Cerebellar nuclear complex (tissue), 1 donor: ENCODE measurements at places on chromosomes 16 and 17.

- no peak for DNase-seq
These were observed 60.5 kb upstream of the IRX5 start for GRCh38 chr16:54870151-54870550.

DNA sequence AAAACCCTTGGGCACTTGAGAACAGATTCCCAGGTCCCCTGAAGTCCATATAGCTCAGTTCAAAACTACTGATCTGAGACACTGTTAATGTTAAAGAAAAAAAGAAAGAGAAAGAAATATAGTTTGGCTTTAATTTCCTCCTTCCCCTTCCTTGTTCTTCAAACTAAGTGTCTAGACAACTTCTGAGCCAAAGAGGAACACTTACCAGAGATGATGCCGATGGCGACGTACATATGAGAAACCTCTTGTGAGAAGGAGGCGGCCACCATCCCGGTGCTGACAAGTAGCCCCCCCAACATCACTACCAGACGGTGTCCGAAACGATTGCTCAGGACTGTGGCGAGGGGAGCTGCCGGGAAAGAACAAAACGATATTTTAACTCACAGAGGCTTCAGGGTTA, 17.2 kb downstream of the SLC16A6 start:
- DNase-seq: no peak

- peak; percentile 2 for DNase-seq
These were observed 146.4 kb downstream of the SPECC1 start for GRCh38 chr17:20155258-20156195.

- no peak for DNase-seq
These were observed 13.9 kb upstream of the TBX2 start for GRCh38 chr17:61385577-61386236.

DNA sequence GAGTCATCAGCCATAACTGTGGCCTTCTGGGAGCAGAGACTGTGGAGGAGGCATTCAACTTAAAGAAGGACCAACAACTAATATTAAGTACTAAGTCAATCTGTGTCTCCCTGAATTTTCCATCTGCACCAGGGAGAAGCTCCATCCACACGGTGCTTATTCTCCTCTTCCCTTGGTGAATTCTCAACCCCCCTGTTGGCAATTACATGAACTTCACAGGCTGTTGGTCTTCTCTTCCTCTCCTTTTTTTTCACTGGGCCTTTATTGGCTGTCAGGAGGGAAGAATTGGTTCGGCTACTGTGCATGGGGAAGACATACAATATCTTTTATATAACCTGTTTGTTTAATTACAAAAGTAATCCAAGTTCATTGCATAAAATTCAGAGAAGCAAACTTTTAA, 152.8 kb upstream of the IRX6 start:
- no peak for DNase-seq

DNA sequence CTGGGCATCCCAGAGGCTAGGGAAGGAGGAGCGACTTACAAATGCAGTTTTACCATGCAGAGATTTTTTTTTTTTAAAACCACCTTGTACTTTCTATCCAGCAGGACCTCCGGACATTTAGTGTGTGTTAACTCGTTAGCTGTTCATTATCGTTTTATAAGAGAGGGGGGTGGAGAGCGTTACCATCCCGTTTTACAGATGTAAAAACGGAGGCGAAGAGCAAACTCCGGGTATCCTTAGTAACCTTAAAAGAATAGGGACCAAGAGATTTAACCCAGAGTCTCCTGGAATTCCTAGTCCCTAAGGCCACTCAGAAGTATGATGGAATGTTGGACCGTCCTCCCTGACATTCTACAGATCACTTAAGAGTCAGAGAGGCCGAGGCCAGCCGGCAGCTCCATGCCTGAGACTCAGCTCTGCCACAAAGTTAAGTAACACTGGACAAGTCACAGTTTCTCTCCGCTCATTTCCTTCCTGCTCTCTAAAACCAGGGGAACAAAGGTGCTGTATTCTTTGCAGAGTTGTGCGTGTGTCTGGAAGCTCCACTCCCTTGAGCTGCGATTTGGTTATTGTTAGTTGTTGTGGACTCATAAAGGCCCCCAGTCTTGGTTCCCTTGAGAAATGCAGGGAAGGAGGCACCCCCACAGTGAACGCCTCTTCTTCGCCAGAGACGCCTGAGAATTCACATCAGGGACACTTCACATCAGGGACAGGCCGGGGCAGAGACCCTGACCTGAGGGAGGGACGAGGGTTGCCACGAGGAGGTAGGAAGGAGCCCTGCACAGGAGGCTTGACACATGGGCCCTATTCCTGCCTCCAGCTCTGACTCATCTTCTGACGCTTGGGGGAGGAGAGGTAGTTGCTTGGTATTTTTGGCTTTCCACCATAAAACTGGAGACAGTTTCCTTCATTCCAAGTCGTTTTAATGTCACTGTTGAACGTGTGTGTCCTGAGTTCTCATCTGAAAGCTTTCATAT, 1.2 kb downstream of the DUSP14 start:
- no peak for DNase-seq

GRCh38 chr17:56826611-56827414, 6.9 kb downstream of the C17orf67 start:
- no peak for DNase-seq

GRCh38 chr17:43591779-43592562, 45.8 kb upstream of the ETV4 start:
- no peak for DNase-seq

GRCh38 chr17:61551255-61551742, 39.7 kb downstream of the NACA2 start:
- DNase-seq: no peak

DNA sequence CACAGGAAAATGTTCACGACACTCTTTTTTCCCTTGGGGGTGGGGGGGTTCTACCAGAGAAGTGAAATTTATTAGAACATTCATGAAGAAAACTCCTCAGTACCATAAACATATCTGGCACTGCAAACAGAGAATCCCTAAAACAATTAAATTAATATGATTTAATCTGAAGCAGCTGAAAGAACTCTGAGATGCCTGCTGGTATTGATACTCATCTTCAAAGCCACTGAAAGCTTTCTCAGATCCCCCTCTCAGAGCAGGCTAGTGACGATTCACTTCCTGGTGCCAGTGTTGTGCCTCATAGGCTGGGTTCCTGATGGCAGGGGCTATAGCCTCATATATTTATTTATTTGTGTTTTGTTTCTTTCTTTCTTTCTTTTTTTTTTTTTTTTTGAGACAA, 52.7 kb downstream of the MYH10 start:
- DNase-seq: no peak

GRCh38 chr17:81067391-81067811, 32.5 kb downstream of the BAIAP2 start:
- DNase-seq: no peak

DNA sequence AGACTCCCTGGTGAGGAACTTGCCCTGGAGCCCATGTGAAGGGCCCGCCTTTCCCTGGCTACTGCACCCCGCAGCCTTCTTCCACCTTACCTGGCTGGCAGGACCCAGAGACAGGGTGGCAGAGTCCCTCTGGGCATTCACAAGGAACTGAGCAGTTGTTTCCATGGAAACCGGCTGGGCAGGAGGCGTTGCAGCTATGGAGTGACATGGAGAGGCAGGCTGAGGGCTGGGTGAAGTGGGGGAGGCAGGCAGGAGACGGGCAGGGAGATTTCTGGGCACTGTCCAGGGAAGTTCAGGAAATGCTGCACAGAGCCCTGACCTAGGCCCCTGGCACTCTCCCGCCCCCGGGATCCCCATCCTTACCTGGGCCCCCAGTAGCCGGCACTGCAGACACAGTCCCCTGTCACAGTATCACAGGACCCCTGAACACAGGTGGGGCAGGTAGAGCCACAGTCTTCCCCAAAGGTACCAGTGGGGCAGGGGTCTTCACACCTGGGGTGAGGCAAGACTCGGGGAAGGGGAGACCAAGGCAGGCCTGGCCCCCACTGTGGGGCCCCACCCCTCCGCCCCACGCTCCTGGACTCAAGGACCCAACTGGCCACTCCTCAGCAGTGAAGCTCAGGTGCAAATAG, 5.9 kb downstream of the SCARF1 start:
- no peak for DNase-seq

DNA sequence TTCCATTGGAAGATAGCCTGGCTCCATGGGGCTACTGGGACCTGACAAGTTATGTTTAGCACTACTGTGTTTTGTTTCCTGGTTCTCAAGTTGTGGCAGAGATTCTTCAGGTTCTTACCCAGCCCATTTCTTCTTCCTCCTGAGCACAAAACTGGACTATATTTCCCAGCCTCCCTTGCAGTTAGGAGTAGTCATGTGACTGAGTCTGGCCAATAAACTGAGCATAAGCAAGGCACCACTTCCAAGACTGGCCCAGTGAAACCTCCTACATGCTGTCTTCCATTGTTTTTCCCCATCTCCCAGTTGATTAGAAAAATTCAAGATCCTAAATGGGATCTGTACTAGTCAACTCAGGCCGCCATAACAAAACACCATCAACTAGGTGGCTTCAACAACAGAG, 28.2 kb upstream of the RBBP6 start:
- no peak for DNase-seq

GRCh38 chr17:8913091-8913490, 45.6 kb upstream of the PIK3R6 start:
- DNase-seq: no peak

DNA sequence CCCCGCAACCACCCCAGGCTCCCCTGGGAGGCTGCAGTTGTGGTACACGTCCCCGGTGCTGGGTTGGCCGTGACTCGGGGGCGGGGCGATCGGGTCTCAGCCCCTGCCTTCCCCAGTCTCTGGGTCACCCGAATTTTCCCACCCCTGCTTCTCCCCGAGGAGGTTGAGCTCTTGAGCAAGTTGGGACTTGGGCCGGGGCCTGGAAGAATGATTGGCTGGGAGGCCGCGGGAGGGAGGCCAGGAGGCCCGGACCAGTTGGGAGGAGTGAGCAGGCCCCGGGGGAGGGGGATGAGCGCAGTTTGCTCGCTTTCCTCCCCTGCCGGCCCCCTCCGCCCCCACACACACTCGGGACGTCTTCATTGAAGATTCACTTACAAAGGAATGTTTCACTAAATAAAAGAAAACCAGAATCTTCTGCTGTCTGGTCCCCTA, 4.5 kb upstream of the HEXIM1 start:
- no peak for DNase-seq

- DNase-seq: no peak
These were observed 471.6 kb upstream of the ERCC4 start for GRCh38 chr16:13448346-13448745.

DNA sequence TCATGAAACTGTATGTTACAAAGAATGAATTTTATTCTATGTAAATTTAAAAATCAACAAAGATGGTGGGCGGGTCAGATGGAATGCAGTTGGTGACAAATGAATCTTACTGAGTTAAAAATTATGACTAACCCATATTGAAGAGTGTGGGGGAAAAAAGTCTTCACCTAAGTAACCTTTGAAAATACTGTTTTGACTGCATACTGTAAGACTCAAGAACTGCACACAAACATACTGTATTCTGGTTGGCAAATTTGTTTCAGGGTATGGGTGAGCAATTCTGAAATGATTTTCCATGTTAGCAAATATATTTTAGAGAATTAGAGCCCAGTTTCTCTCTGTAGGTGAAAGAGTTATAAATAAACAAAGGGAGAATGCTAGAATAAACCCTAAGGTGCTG, 153.7 kb upstream of the KCNJ18 start:
- DNase-seq: no peak

GRCh38 chr17:50221266-50221863, 19.9 kb upstream of the COL1A1 start:
- no peak for DNase-seq

- peak; percentile 68 for DNase-seq
These were observed 2.0 kb downstream of the ZNF771 start for GRCh38 chr16:30409125-30410060.

- no peak for DNase-seq
These were observed 67.4 kb downstream of the MYH13 start for GRCh38 chr17:10305398-10305797.

DNA sequence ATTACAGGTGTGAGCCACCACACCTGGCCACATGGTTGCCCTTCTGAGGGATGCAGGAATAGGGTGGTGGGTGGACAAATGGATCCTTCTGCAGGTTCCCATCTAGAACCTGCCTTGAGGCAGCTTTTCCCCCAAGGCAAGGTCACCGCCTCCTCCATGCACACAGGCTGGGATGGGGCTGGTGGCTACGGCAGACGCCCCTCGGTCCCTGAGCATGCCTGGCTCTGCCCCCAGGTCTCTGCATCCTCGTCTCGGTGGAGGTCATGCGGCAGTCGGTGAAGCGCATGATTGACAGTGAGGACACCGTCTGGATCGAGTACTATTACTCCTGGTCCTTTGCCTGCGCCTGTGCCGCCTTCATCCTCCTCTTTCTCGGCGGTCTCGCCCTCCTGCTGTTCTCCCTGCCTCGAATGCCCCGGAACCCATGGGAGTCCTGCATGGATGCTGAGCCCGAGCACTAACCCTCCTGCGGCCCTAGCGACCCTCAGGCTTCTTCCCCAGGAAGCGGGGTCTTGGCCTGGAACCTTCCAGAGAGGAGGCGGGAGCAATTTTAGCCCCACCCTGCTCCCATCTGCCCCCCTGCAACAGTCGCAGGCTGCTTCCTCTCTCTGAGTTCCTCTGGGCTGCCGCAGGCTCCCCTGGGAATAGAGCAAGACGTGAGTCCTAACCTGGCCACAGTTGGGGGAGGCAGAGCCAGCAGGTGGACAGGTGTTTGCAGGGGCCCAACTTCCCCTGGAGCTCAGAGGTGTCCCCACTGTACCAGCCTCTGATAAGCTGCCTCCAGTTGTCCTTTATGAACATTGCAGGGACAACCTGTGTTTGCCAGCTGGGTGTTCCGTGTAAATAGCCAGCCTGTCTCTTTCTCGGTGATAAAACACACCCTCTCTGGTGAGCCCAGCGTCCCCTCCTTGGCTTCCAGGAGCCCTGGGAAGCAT, 11.7 kb downstream of the CACNG1 start:
- no peak for DNase-seq

GRCh38 chr17:41354536-41354935, 3.9 kb upstream of the KRT33A start:
- DNase-seq: no peak

GRCh38 chr17:60525685-60526514, at the start of gene APPBP2:
TSS of gene APPBP2 (minus strand) at chr17:60526242. CDS start at chr17:60525931, 311 bp downstream.
- DNase-seq: peak; percentile 74

- no peak for DNase-seq
These were observed 4.2 kb downstream of the KRT24 start for GRCh38 chr17:40699371-40699770.

DNA sequence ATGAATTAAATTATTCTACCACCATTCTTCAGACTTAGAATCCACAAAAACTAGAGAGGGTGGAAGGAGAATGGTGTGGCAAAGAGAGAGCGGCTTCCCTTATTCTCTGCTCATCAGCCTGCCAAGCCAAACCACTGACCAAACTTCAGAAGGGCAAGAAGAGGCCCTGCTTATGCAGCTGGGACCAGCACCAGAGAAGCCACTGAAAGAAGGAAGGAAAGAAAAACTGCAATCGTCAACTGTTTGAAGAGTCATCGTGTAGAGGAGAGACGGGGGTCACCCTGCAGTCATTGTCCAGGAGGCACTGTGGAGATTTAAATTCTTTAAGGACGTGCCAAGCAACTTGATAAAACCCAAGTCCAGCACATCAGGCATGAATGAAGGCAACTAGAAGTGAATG, 15.6 kb downstream of the PMP22 start:
- DNase-seq: no peak

DNA sequence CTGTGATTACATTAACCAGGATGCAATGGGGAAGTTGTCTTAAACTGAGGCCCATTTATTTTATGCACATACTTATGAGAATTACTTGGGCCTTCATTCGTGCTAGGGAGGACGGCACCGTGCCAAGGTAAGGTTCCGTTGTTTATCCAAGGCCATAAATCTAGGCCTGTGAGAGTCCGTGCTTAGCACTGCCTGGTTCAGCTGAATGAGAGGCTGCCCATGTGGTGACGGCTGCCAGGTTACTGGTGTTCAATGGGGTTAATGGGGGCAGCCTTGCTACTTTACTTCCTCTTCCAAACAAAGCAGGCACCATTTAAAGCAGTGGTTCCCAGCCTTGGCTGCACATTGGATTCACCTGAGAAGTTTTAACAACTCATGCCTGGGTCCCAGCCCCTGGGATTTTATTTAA, 135.1 kb upstream of the NOL11 start:
- DNase-seq: no peak
